ENCODE measurements at places on chromosomes 1 and 21.

DNA sequence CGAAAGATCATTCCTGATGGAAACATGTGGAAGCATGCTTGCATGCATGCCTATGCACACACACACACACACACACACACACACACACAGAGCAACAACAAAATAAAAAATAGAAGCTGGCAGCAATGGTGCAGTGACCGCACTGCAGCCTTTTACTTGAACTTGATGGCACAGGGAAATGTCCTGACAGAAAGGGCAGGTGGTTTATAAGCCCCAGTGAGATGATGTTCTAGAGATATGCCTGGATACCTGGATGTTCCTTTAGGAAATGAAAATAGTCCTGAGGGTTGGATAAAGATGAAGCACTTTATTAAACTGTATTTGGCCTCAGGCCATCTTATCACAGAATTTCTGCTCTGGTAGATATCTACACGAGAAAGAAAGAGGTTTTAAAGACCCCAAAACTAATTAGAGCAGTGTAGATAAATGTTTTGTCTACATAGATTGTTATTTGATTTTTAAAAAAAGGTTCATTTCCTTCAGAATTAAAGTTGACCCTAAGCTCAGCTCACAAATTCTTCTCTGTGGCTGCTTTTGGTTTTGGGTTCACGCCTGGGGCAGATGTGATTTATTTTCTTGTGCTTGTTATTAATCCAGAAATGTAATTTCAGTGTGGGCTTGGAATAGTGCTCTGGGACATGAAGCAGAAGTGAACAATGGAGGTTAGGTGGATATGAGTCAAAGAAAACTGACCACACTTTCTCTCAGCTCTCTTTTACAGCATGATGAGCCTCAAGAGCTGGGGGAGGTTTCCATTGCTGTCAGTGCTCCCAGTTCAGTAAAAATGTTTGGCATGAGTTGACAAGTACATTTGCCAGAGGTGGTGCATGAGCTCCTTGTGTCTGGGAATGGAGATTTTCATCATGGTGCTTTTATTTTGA is 22.9 kb downstream of the ADAM30 start:
- no peak for DNase-seq

GRCh38 chr1:8520483-8520966 is 202.6 kb downstream of the SLC45A1 start:
- no peak for DNase-seq

- no peak for DNase-seq
Measured at GRCh38 chr1:87730274-87731216, 401.9 kb downstream of the LMO4 start.

- no peak for DNase-seq
Measured at GRCh38 chr21:26043891-26044290, 126.7 kb downstream of the APP start.

GRCh38 chr1:240739754-240740153 is 127.8 kb upstream of the GREM2 start:
- DNase-seq = no peak
